ENCODE measurements at places on chromosomes 2 and 18.

DNA sequence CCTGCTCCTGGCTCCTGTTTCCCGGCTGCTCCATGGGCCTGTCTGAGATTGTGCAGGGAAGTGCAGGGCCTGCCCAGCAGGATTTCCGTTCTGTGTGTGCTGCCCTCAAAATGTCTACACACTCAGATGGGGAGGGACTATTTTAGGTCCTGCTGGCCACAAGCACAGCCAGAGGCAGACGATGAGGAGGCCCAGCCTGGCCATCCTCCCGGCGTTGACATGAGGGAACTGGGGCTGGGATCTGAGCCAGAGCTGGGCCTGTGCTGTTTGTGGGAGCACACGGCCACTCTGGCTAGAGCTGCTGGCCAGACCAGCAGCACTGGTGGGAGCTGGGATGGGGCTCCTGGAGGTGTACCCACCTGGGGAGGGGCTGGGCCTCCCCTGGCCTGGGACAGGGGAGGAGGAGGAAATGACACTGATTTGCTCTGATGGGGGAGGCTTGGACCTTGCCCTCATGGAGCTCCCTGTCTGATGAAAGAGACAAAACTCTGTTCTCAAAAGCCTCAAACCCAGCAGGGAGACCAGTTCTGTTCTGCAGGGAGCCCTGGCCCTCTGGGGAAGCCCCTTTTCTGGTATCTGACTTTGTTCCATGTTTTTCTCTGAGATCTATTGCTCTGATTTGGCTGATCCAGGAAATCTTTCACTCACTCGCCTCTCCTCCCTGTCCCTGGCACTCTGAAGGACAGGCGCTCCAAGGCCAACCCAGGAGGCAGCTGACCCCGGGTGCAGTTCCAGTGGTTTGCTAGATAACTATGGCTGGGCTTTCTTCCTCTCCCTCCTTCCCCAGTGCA is 161.8 kb downstream of the DYSF start:
- H3K4me1 ChIP-seq = peaks cover 3% of the 10 kb centered on the region
- peak overlapping the region; percentile 45 for H3K27ac ChIP-seq
- H3K27me3 ChIP-seq = no peaks in the 10 kb centered on the region
- DNase-seq = peak; percentile 89
- H3K36me3 ChIP-seq = no peaks in the 10 kb centered on the region

- no peak overlapping the region for H3K27ac ChIP-seq
- no peak overlapping the region for H3K4me3 ChIP-seq
- peaks cover 7% of the 10 kb centered on the region for H3K4me1 ChIP-seq
- H3K36me3 ChIP-seq = no peaks in the 10 kb centered on the region
- no peaks in the 10 kb centered on the region for H3K27me3 ChIP-seq
Measured at GRCh38 chr18:32425466-32425865, 45.2 kb downstream of the GAREM1 start.

DNA sequence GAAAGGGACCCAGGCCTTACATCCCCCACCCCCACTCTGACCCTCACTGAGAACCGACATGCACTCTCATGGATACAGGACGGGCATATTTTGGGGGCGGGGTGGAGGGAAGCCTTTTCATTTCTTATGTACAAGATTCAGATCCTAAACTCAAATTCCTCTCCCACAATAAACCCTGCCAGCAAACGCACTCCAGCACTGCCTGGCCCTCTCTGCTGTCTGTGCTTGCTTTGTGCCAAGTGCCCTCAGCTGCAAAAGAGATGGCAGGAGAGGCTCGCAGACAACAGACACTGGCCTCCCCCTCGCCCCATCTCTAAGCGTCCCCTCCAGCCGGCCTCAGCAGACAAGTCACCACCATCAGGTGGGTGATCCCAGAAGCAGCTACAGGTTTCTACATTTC is 42.4 kb downstream of the FAM168B start:
- no peak overlapping the region for H3K4me3 ChIP-seq
- no peaks in the 10 kb centered on the region for H3K27me3 ChIP-seq
- H3K36me3 ChIP-seq = no peaks in the 10 kb centered on the region
- no peaks in the 10 kb centered on the region for H3K4me1 ChIP-seq

GRCh38 chr18:62287781-62288664 is 37.1 kb upstream of the TNFRSF11A start:
- H3K4me1 ChIP-seq = no peaks in the 10 kb centered on the region
- H3K4me3 ChIP-seq = no peak overlapping the region
- DNase-seq = no peak
- no peaks in the 10 kb centered on the region for H3K27me3 ChIP-seq

DNA sequence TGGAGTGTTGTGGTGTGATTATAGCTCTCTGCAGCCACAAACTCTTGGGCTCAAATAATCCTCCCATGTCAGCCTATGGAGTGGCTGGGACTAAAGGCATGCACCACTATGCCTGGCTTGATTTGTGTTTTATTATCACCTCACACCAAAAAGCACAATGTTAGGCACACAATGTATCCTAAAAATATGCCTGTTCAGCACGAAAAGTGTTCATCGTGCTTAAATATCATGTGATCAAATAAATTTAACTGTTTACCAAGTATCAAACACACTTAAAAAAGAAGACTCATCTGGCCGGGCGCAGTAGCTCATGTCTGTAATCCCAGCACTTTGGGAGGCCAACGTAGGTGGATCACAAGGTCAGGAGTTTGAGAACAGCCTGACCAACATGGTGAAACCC is 5.6 kb downstream of the CCT4 start:
- H3K27me3 ChIP-seq = no peaks in the 10 kb centered on the region
- DNase-seq = no peak
- H3K4me3 ChIP-seq = no peak overlapping the region
- no peak overlapping the region for H3K27ac ChIP-seq
- peaks cover 1% of the 10 kb centered on the region for H3K36me3 ChIP-seq
